Amygdala (tissue), 56 donors: ENCODE measurements at places on chromosomes 4 and X.

- no peak for DNase-seq
Measured at GRCh38 chrX:19811807-19812604, 75.4 kb downstream of the SH3KBP1 start.

GRCh38 chr4:158169506-158169905, 3.3 kb downstream of the GASK1B start:
- DNase-seq = no peak

GRCh38 chr4:169131556-169132208, 121.6 kb upstream of the CBR4 start:
- no peak for DNase-seq

- DNase-seq = no peak
Measured at GRCh38 chr4:16884673-16885460, 13.6 kb downstream of the LDB2 start.

- no peak for DNase-seq
Measured at GRCh38 chr4:1783015-1783414, 10.1 kb upstream of the FGFR3 start.

- no peak for DNase-seq
Measured at GRCh38 chr4:7906171-7906701, 33.4 kb downstream of the AFAP1 start.

- DNase-seq = no peak
Measured at GRCh38 chr4:139815778-139816601, 150.4 kb downstream of the MGST2 start.

DNA sequence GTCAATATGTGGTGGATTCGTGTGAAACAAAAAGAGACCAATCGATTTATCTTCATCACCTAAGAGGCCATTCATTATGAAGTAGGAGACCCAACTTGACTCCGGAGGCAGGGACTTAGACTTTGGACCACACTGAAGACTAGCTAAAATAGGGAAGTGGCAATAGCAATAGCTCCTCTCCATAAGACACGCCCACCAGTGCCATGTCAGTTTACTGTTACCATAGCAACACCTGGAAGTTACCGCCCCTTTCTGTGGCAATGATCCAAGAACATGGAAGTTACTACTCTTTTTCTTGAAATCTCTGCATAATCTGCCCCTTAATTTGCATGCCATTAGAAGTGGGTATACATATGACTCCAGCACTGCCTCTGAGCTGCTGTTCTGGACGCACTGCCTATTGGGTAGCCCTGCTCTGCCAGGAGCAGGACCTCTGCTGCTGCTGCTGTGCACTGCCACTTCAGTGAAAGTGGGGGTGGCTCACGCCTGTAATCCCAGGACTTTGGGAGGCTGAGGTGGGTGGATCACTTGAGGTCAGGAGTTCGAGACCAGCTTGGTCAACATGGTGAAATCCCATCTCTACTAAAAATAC, 163.2 kb downstream of the PRKX start:
- DNase-seq = no peak

- no peak for DNase-seq
Measured at GRCh38 chr4:185020863-185021761, 2.8 kb downstream of the HELT start.

- no peak for DNase-seq
Measured at GRCh38 chr4:176959980-176960379, 167.3 kb upstream of the VEGFC start.
